Naive thymus-derived CD8-positive, alpha-beta T cell (primary cell): ENCODE measurements at places on chromosomes 3 and 15. TPM values are rescaled to one million over a fixed set of nuclear protein-coding genes. Genes with fewer than 3 reads are reported as not detected.

Gene RFTN1
- total RNA-seq: 61.4 TPM

Gene SLC28A1
- total RNA-seq: not detected

DNA sequence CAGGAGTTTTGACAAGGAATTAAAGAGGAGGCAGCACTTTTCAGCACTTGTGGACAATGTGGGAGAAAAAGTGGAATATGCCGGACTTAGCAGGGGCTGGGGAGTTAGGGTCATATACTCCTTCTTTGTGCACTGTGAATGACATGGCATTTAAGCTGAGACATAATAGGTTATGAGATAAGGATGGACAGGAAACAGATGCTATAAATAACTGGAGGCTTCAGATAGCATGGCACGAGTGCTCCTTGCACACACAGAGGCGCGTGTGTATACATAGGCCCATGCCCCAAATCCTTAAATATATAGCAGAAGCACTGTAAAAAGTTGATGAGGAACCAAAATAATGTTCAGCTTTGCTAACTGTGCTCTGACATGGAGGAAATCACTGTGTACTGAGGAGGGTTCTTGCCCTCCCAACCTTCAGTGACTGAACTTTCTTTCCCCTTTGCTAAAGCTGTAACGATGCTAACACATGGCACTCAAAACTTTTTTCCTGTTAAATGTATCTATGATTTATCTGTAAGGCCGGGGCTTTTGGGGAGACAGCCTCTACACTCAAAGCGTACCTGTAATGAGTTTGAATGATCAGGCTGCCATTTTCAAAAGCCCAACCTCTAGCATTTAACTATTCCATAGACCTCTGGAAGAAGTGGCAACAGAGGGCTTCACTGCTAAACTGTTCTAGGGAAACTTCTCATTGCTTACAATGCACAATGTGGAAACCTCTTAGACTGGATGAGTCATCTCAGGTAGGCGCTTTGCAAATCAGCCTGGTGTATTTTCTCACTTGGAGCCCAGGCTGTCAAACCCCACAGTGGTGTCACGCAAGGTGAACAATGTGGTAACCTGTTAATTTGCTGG is 784.6 kb downstream of the NR2F2 start:
- DNase-seq: no peak

DNA sequence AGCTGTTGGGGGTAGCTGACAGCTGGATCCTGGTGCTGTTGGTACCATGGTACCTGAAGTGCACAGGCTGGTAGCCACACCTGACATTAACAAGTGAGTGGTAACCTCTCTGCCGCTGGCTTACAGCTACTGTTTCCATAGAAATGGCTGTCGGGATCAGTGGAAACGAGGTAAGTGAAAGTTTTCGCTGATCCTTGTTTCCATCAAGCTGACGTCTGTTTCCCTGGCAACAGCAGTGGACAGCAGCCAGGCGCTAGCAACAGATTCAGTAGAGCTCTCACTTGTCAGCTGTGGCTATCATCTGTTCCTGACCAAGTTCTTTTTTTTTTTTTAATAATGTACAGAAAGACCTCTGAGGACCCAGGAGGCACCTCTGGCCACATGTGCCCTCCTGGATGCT is 166.2 kb downstream of the CHDH start:
- no peak for DNase-seq

DNA sequence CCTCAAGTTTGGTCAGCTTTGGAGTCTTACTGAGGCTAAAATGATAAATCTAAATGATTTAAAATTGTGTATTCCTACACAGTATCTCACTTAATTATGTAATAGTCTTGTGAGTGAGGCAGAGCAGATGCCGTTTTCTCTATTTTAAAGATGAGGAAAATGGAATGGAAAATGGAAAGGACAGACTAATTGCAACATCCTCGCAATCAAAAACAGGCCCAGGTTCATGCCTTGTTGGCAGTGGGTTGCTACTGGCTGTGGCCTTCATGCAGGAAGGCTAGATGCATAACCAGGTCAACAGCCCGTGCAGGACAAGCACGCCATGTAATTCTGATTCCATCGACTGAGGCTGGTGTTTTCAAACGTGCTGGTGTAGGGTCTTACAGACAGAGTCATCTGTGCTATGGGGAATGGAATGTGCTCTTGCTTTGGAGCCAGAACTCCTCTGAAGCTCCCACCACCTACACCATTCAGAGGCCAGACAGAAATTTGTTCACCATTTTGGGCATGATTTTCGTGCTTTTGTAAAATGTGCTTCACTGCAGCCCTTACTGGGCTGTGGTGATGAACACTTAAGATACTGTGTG is 37.9 kb downstream of the MLH1 start:
- no peak for DNase-seq
